ENCODE measurements at places on chromosomes 1 and 21.

DNA sequence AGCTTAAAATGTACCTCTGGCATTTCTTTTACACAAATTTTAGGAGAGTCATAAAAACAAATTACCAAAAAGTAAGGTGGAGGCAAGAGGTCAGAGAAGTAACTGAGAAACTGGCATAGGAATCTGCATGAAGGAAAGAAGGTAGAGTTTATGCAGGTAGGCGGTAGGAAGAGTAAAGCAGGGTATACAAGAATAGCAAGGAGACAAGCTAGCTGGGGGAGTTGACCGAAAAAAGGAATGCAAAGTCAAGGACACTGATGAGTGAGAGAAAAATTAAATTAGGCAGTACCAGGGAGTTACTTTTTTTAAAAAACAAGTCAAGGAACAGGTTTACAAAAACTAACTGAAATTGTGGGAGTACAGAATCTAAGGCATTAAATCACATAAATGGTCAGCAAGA, 56.0 kb downstream of the FOXJ3 start:
- no peak for DNase-seq

GRCh38 chr21:26832546-26832945, 12.7 kb downstream of the ADAMTS1 start:
- DNase-seq: no peak

DNA sequence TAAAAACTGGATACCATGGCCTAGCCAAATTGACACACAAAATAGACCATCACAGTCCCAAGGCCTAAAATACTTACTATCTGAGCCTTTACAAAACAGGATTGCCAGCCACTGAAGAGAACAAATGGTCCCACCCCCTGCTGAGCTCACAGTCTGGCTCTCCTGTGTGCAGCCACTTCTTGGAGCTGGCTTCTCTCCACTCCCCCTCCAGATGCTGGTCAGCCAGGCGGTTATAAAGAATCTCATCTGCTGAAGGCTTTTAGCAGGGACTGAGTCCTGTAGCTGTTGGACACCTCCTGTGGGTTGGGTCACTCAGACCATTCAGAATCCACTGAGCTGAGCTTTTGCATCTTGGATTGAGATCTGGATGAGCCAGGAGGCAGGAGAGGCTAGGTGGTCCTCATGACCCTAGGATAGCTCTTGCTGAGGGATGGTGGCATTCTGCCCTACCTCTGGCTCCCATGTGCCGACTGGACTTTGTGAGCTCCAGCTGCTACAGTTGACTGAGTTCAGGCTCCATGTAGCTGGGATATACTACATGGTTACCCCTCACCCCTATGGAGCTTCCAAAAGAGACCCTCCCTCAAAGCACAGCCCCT, 16.1 kb downstream of the OXCT2 start:
- no peak for DNase-seq

DNA sequence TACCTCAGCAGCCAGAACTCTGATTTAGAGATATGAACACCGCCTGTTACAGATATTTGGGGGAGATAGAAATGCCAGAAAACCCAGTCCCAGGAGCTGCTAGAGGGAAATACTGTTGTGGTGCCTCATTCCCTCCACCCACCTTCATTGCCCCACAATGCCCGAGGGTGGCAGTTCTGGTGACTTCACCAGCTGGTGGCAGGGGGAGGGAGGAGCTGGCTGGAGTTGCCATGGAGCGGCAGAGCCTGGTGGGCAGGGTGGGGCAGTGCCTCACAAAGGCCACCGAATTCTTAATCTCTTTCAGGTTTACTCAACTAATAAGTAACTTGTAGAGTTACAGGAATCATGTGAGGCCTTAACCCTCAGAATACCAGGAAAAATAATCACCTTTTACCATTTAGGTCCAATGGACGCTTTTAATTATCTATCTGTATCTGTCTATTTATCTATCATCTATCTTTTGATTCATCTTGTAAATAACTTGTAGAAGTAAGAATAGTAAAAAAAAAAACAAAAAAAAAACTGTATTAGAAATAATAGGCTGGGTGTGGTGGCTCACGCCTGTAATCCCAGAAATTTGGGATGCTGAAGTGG, 11.7 kb upstream of the S100A11 start:
- peak; percentile 79 for DNase-seq

DNA sequence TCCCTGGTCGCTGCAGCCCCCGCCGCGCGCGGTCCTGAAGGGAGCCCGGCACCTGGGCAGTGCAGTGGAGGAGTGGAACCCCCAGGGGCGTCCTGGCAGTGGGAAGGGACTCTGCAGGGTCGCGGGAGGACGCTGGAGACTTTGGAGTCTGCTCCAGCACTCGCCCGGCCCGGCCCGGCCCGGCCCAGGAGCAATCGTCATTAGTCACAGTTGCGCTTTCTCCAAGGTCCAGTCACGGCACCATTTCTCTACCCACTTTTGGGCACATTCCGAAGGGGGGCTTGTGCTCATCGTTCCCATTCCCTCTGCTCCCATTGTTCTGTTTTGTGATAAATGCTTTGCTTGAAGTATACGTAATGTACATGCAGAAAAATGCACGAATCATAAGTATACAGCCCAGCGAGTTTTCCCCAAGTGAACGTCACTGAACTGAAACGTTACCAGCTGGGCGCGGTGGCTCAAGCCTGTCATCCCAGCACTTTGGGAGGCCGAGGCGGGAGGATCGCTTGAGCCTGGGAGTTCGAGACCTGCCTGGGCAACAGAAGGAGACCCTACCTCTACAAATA, 999 bp downstream of the THAP3 start:
- no peak for DNase-seq

DNA sequence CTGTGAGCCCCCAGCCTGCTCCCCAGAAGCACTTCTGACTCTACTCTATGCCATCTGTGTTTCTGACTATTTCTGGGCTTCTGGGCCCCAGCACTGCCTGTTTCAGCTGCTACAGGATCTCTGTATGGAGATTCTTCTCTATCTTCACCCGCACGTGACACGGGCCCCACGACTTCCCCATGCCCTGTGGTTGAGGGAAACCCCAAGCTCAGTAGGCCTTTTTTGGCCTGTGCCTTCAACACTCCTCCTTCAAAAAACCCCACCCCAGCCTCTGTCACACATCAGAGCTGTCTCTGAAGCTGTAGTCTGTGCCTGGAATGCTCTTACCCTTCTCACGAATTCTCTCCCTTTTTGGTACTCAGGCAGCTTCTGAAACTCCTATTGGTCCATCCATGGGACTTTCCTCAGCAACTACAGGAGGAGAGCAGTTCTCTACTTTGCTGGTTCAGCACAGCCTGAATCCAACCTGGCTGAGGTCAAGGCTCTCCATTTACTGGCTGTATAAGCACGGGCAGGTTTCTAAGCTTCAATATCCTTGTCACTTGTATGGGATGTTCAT, 2.0 kb upstream of the NID1 start:
- DNase-seq: peak; percentile 55

- no peak for DNase-seq
Measured at GRCh38 chr1:207241164-207241934, 80.1 kb upstream of the CD55 start.

- no peak for DNase-seq
Measured at GRCh38 chr1:164983023-164983650, 373.4 kb downstream of the LMX1A start.

All from CD4-positive, alpha-beta T cell treated with Interleukin-17A for 4 hours (primary cell).